ENCODE measurements at places on chromosomes 6 and 20. TPM values are rescaled to one million over a fixed set of nuclear protein-coding genes. Genes with fewer than 3 reads are reported as not detected.

DNA sequence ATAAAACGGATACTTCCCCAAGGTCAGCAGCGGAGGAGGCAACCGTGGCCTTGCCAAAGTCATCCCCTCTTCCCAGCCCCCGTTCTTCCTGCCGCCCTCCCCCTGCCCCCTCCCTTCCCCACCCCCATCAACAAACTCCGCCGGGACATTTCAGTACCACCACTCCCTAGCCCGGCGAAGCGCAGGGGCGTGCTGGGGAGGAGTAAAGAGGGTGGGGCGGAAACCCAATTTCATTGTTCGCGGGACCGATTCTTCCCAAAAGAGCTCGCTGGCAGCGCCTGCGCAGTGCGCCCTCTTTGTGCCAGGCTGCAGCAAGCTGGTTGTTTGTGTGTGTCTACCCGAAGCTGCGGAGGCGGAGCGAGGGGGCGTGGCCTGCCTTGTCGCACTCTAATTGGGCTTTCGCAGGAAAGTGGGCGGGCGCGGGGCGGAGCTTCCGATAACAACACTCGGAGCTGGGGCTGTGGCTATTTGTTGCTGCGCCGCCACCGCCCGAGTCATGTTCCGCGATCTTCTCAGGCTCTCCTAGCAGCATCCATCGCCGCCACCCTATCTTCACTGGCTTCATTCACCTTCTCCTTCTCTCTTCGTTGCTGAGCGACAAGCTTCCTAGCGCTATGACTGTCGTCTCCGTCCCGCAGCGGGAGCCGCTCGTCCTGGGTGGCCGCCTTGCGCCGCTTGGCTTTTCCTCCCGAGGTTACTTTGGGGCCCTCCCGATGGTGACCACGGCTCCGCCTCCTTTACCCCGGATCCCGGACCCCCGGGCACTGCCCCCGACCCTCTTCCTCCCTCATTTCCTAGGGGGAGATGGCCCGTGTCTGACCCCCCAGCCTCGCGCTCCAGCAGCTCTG, at the start of gene PNRC1:
Gene PNRC1, plus strand, starts transcription at position 471 of the 848 bp plus-strand sequence. Its CDS starts 144 bp downstream, at position 615.
- peak; percentile 97 for DNase-seq

DNA sequence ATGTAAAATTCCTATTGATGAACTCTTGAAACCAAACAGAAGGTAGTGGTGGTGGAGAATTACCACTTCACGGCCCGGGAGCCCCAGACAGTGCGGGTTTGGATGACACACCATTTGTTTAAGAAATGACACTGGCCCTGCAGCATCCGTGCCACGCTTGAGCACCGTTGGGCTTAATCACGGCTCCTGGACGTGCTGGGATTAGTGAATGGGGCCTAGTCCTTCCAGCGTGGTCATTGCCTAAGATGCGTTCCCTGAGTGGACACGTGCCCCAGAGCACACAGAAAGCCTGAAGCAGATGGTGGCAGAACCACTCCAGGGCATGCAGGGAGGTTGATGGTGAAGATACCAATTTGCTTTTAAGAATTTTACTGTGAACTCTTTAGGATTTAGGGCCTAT, 14.5 kb downstream of the STX16 start:
- no peak for DNase-seq

DNA sequence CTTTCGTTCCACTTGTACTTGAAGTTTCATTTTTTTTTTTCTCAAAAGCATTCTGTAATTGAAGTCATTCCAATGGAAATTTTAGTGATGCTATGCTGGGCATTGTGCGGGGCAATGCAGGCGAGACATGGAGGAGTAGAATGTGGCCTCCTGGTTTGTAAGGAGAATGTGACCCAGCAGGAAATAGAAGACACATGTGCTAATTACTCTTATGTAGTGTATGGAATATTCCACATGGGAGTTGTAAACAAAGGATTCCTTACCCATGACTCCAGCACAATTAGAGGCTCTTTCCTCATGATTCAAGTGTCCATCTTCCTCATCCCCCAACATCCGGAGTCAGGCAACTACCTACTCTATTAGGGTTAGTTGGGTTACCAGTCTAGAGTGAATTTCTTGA, 14.9 kb upstream of the RFPL4B start:
- peak; percentile 8 for DNase-seq

- DNase-seq, result no peak
These were observed 32.8 kb downstream of the LAMA4 start for GRCh38 chr6:112221561-112221960.

DNA sequence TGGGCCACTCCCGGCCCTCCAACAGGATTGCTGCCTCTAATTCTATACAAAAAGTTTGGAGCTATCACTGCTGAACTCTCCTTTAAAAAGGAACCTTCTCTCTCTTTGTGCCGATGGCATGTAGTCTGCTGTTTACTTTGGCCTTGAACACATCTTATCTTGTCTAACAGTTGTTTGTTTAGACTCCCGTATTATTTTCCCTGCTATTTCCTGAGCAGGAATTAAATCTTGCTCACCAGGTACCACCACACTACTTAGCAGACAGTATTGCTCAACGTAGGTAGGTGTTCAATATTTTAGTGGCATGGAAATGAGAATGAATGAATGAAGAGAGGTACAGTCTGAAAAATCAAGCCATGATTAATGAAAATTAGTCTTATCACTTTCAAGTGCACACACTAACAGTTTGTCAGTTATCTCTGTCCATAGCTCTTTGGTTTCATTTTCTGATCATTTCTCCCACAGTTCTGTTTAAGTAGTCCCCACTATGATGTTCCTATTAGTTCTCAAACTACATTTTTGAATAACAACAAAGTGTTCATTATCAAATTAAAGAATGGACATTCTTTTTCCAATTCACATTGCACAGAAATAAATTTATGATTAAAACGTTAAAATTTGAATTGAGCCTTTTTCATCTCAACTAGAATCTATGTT, 6.8 kb upstream of the HEY2 start:
- no peak for DNase-seq

- DNase-seq, result no peak
These were observed 238.5 kb downstream of the FARS2 start for GRCh38 chr6:5499644-5500306.

DNA sequence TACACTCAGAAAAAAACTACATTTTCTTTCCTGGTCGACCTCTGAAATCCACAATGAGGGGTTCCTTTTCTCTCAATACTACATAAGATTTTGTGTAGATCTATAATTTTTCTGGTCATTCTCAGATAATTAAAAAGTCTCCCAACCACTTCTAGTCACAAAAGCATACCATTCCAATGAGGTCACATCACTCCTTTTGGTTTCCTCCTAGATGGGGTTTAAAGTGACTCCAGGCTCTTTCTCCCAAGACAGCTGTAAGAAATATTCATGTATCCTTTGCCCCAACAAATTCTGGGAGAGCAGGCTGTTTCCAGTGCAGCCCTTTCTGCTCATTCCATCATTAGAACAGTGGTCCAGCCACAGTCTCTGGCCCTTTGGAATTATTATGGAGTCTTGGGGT, 43.1 kb upstream of the BEND6 start:
- peak; percentile 48 for DNase-seq

DNA sequence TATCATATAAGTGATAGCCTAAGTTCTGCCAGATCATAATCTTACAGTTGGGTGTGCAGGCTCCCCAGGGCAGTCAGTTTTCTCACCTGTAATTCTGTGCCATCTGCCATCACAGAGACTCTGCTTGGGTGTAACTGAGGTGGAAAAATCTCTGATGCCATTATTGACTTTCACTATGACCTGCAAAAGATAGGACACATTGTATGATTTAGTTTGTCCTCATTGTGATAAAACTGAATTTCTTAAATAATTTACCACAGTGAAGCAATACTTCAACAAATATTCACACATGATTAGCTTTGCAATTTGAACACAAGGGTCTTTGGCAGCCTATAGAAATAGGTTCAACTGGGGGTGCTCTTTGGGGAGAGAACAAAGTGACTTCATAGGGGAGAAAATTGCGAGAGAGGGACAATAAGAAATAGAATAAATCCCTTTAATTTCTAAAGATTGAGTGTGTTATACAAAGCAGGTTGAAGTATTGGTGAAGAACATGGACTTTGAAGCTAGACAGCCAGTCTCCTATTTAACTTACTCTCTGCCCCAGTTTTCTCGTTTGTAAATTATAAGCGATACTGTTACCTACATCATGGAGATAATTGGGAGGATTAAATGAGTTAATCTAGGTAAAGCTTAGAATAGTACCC, 27.3 kb downstream of the FAM229B start:
- DNase-seq, result no peak

DNA sequence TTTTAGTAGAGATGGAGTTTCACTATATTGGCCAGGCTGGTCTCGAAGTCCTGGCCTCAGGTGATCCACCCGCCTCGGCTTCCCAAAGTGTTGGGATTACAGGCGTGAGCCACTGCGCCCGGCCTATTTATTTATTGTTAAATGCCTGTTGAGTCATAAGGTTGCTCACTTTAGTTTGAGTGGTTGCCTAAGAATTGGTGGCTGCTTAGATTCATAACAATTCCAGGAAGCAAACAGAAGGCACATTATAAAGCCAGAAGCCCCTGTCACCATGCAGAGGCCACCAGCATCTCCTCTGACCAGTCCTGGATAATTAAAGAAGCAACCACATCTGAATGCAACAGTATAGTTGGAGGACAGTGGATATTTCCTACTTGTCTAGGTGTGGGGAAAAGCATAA, 24.0 kb upstream of the ARMH2 start:
- peak; percentile 57 for DNase-seq

DNA sequence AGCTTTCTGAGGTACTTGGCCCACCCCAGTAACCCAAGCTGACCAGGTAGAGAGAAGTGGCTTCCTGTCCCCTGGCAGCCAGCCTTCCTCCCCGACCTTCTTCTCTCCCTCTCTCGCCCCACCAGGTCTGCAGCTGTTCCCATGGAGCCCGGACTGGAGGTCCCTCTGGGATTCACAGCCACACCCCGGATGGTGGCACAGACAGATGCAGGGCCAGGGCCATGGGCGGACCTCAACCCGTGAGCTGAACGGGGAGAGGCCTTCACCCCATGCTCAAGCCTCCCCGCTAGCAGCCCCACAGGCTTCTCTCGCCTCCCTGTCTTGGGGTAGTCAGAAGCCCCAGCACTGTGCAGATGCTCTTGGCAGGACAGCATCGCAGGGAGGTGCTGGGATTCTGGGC, 41.3 kb downstream of the CPXM1 start:
- DNase-seq, result no peak

- no peak for DNase-seq
These were observed 225.3 kb downstream of the KHDC1L start for GRCh38 chr6:72999995-73000394.

DNA sequence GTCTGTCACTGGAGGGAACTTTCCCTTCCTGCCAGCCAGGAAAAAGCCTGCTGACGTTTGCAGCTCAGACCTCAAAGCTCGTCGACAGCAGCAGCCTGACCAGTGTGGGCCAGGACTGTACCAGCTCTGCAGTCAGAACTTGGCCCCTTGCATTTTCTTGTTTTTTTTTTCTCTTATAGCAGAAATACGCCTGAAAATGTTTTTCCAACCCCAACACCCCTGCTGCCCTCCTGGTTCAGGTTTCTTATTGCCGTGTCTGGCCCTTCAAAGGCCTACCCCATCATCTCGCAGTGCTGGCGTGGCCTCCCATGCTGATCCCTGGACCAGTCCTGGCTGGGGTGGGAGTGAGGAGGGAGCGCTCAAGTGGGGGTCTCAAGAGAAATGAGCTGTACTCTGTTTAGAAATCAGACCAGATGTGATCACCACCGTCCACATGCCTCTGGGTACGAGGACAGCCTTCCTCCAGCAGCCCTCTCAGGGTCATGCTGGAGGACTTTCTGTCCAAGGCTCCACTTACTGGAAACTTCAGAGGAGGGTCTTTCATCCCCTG, 169.0 kb downstream of the FOXC1 start:
- no peak for DNase-seq

- DNase-seq, result no peak
These were observed 89.1 kb downstream of the PTCHD4 start for GRCh38 chr6:48021904-48022303.

DNA sequence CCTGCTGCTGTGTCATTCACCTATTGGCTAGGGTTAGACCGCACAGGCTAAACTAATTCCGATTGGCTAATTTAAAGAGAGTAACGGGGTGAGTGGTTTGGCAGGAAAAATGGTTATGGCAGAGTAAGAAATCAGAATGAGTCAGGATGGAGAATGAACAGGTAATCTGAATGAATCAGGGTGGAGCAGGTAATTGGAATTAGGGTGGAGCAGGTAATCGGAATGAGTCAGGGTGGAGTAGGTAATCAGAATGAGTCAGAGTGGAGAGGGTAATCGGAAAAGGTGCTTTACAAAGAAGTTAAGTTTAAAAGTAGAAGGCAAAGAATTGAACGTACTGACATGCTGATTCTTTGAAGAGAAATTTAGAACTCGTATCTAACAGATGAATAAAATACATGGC, 11.7 kb downstream of the SLC35A1 start:
- no peak for DNase-seq

- no peak for DNase-seq
These were observed 2.5 kb downstream of the CALHM4 start for GRCh38 chr6:116556065-116556464.

DNA sequence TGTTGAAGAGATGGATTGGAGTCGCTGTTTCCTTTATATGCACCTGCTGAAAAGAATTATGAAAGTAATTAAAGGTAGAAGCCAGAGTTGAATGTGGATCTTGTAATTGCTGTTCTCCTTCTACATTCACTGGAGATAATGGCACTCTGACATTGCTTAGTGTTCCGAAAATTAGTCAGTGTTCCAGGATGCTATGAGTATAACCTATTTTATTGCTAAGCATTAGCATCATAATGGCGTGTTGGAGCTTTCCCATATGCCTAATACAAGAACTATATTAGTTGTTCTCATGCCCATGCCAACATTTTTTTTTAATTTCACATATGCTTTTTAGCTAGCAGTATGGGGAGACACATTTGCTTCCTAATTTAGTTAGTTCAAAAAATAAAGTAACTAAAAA, 236.4 kb downstream of the ARHGAP18 start:
- no peak for DNase-seq

DNA sequence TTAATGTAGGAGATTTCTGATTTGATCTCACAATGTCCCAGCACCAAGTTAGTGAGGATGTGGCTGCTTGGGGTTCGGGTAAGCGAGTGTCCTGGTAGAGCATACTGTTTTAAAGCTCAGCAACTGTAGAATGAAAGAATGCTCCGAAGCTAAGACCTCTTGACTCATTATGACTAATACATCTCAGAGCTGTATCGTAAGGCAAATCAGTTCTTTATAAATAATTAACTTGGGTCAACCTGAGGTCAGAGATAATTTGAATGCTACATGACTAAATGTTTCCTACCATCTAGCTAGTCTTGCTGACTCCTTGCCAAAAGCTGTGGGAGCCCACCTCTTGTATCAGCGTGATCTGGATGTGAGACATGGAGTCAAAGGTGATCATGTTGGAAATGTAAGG, 128.8 kb upstream of the PDE7B start:
- peak; percentile 61 for DNase-seq

GRCh38 chr6:62923728-62924127, 287.5 kb upstream of the FKBP1C start:
- no peak for DNase-seq

TINAG gene
- total RNA-seq, result not detected

MAVS gene
- 9.6 TPM for total RNA-seq

HLA-F gene
- total RNA-seq, result 20.3 TPM

HLA-DPB1 gene
- total RNA-seq, result 25.4 TPM

GRM1 gene
- 0.53 TPM for total RNA-seq

SLX4IP gene
- 4.7 TPM for total RNA-seq

CYP24A1 gene
- total RNA-seq, result not detected

SIGLEC1 gene
- total RNA-seq, result not detected
